ENCODE measurements at places on chromosomes 2 and 18.

DNA sequence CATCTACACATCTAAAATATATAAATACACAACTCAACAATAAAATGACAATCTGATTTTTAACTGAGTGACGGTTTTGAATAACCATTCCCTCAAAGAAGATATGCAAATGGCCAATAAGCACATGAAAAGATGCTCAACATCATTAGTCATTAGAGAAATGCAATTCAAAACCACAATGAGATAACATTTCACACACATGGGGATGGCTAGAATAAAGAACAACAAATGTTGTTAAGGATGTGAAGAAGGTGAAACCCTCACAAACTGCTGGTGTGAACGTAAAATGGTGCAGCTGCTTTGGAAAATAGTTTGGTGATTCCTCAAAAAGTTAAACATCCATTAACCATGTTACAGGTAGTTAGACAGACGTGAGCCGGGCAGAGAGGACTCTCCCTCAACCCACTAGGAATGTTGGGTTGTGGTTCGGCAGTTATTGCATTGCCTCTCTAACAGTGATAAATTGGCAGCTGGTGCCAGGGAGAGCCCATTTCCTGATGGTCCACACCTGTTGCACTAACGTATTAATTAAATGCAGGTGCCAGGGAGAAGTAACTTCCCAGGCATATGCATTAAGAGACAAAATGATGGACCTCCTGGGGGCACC lies 22.3 kb upstream of the DUSP2 start:
- peak; percentile 67 for DNase-seq

GRCh38 chr2:240138254-240138984 lies 2.0 kb downstream of the OTOS start:
- no peak for DNase-seq

DNA sequence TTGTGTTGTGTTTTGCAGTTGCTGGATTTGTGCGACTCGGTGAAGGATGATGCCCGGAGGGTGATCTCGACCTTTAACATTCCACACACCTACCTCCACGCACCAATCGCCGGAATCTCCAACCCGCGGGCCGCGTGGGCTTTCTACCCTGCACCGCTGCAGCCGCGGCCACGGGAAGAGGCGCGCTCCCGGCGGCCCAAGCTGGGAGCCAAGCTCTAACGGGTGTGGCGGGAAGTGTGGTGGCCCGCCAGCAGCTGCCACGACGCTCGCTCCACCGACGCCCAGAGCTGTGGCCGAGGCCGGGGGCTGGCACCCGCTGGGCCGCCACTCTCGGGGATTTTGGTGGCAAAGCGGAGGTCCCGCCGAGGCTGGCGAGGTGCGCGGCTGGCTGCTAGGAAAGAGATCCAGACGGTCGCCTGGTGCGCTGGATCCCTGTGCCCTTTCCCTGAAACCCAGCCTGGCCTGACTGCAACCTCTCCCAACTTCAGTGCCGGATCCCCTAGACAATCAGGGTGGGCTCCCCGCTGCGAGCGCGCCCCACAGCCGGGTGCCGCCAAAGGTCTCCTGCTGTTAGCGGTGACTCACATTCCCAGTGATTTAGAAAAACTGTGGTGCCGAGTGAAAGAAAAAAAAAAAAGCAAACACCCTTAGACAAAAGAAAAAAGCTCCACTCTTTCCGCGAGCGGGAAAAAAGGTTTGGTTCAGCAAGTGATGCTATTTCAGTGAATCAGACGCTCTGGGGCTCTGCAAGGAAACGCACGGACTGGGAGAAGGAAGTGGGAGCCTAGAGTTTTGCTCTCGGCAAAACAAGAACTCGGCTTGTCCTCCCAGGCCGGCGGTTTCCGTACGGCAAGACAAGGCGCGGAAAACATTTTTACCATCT lies 2.9 kb upstream of the BCL2L11 start:
- DNase-seq: peak; percentile 3

DNA sequence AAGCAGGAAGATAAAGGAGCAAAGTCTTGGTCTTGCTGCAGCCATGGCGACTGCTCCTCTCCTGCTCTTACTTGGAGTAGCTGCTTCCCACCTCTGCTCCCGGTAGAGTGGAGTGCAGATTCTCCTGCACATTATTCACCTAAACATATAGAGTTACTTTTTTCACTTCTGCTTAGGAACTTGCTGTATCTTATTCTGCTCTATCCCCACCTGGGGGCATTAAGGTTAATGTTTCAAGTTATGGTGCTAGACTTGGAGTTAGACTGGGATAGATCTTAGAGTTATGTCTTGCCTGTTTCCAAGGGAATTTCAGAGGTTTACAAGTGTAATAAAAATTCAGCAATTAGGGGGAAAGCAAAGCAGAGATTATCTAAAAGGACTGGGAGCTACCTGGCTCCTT lies 144.2 kb downstream of the SETBP1 start:
- peak; percentile 66 for DNase-seq

DNA sequence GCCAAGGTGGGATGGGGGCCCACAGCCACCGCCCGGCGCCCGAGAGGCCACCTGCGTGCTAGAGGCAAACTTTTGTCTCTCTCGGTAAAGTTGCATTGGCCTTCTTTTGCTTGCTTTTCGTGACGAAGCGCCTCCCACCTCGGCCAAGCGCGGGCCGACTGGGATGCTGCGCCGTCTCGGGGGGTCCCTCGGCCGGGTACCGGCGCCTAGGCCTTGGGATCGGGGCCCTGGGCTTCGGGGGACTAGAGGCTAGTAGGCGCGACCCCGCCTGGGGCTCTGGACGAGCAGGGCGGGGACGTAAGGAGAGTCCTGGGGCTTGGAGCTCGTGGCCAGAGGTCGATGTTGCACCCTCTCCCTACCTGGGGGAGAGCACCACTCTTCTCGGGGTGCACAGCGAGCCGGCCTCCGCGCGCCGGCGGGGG lies 545 bp downstream of the GLI2 start:
- peak; percentile 19 for DNase-seq

DNA sequence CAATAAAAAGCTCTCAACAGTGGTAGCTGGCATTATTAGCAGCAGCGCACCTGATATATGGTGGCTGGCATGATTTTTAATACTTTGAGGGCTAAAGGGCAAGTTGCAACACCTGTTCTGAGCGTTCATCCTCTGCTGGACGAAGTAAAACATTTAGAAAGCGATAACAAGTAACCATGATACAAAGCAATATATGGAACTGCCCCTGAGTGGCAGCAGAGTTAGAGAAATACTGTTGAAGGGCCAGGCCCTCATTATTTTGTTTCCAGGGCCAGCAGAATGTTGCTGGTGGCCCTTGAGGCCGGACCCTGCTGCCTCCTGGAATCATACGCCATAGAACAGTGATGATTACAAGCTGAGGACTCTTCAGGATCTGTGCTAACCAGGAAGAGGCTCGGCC lies 47.8 kb downstream of the ARHGEF4 start:
- DNase-seq: no peak

GRCh38 chr2:105812180-105813044 lies 67.7 kb downstream of the NCK2 start:
- DNase-seq: peak; percentile 19
